Stimulated activated CD8-positive, alpha-beta memory T cell treated with anti-CD3 and anti-CD28 coated beads, Interleukin-4, amount 100 ng/mL, for 24 hours (primary cell): ENCODE measurements at places on chromosomes 3 and 15.

GRCh38 chr15:40593165-40593564 is 884 bp upstream of the KNL1 start:
- DNase-seq = no peak

DNA sequence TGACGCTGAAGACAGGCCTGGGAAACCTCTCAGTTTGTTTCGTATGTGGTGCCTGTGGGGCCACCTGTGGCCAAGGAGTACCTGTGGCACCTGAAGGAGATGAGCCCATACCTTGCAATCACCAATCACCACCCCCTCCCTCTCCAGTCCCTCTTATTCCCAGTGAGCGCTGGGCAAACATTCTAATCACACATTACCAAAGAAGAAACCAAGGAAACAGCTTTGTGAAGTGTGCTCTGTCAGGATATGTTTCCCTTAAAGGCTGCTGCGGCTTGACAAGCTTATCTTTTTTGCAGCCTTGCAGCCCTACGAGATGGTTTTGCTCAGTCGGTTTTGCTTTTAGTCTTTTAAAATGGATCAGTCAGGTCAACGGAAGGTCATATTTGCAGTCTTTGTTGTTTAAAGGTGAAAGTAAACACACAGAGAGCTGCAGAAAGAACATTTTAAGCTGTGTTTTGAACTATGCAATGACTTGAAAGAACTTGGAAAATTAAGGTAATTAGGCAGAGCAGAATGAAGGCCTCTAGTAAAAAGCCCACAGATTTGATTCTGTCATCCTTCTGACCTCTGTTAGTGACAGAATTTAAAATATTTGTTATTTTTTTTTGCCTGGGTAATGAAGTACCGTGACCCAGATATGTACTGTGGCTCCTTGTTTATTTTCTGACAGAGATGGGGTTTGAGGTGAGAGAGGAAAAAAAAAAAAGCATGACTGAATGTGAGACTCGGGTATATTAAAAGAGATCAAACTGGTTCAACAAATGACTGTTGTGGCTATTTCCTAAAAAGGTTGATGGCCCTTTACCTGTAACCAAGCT is 461.4 kb downstream of the NSUN3 start:
- DNase-seq = no peak

GRCh38 chr3:191387441-191388077 is 57.2 kb upstream of the UTS2B start:
- no peak for DNase-seq

DNA sequence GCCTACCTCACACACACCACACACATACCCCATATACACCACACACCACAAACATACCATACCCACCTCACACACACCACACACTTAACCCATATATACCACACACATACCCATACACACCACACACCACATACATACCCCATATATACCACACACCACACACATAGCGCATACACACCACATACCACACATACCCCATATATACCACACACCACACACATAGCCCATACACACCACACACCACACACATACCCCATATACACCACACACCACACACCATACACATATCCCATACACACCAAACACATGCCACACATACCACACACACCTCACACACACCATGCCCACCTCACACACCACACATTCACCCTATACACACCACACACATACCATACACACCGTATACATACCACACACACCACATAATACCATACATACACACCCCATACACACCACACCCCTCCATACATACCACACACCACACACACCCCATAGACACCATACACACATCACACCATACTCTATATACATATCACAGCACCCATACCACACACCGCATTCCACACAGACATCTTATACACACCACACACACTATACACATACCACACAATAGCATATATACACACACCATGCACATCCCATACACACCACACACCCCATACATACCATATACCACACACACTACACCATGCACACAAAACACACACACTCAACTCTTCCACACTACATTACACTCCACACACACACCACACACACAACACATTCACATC is 29.5 kb downstream of the APBA2 start:
- no peak for DNase-seq

- DNase-seq = no peak
Observed at GRCh38 chr15:65204931-65205660, 6.2 kb downstream of the CILP start.

DNA sequence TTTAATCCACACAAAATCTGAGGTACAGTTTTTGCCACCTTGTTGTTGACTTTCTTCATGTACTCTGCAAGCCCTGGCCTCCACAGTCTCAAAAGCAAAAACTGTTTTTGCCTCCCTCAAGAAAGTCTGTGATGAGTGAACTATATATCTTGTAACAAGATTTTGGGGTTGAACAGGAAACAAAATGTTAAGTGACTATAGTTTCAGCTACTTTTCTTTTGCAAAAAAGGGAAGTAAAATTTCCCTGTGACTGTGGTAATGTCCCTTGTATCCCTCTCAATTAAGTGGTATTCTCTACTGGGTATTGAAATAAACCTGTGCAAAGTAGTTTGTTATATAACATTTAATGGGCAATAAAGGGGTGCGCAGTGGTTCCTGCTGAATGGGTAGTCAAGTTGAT is 21.3 kb upstream of the SCAANT1 start:
- no peak for DNase-seq

GRCh38 chr3:96776818-96777217 is 37.6 kb upstream of the EPHA6 start:
- DNase-seq = no peak

DNA sequence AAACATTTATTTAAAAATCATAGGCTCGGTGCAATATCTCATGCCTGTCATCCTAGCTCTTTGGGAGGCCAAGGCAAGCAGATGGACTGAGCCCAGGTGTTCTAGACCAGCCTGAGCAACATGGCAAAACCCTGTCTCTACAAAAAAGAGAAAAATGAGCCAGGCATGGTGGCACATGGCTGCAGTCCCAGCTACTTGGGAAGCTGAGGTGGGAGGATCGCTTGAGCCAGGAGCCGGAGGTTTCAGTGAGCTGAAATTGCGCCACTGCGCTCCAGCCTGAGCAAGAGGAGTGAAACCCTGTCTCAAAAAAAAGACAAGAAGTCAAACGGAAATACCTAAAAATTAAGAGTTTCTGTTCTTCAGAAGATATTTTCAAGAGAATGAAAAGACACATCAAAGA is 122.3 kb downstream of the RSL24D1 start:
- no peak for DNase-seq

DNA sequence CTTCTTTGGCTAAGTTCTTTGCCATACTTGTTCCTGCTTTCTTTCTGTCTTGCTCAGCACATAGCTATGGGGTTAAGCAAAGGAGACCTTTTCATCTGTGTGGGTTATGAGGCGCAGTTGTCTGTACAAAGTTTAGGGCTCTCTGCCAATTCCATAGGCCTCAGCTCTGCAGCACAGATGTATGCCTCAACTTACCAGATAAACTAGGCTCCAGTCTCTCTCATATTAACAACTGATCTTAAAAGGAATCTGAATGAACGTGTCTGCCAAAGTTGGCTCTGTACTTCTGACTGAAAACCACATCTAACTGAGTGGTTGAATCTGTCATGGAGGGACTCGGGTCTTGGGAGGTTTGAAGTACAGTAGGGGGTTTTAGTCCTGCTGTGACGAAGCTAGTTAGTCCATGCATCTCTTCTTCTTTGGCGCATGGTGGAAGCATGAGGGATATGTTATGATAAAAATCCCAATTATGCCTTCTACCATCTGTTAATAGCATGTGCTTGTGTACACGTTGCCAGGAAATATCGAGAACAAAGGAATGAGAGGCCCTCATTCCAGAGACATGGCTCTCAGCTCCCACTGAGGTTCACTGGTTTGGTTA is 114.6 kb upstream of the TSC22D2 start:
- no peak for DNase-seq

- peak; percentile 11 for DNase-seq
Observed at GRCh38 chr3:120742849-120743365, 363 bp downstream of the GTF2E1 start.

DNA sequence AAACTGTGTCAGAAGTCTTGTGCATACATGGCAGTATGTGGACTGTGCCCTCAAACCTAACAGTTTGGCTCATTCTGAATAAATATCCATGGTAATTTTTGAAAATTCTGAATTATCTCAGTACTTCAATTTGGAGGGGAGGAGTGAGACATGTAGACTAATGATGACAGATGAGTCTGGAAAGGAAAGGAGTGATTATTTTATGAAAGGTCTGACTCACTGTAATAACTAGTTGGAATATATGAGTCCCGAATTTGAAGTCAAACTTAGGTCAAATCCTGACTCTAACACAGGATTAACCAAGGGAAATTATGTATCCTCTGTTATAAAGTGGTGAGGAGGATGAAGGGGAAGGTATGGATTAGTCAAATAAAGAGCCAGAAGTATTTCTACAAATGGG is 38.6 kb downstream of the SUCNR1 start:
- no peak for DNase-seq

- no peak for DNase-seq
Observed at GRCh38 chr3:161423911-161424522, 52.7 kb upstream of the SPTSSB start.
